ENCODE measurements at places on chromosomes 5 and 9.

DNA sequence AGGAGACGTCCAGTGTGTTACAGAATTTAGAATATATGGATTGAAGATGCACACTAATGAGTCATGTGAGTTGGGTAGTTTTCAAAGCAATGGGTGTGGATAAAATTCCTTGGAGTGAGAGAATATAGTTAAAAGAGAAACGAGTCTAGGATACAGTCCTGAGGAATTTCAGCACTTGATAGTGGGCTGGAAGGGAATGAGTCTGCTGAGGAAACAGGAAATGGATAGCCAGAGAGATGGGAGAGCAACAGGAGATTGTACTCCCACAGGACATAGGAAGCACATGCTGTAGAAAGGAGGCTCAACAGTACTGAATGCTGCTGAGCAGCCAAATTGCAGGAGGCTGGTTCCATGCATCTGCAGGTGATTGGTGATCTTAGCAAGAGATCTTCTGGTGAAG lies 68.1 kb downstream of the FBN2 start:
- DNase-seq, result no peak

- DNase-seq, result no peak
Observed at GRCh38 chr9:121662891-121663580, 11.6 kb downstream of the DAB2IP start.

- DNase-seq, result no peak
Observed at GRCh38 chr9:85594316-85594715, 147.4 kb downstream of the AGTPBP1 start.

DNA sequence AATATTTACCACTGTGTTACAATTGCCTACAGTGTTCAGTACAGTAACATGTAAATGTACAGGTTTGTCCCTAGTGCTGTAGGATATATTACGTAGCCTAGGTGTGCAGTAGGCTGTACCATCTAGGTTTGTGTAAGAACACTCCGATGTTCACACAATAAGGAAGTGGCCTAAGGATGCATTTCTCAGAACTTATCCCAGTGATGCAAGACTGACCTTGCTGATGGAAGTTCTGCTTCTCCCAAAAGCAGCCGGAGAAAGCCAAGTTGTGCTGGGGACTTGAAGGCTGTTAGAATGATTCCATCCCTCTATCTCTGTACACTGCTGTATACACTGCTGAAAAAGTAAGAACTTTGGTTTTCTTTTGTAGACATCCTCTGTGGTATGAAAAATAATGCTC lies 21.6 kb downstream of the NEUROG1 start:
- DNase-seq, result no peak

GRCh38 chr5:107361945-107362344 lies 308.8 kb downstream of the EFNA5 start:
- DNase-seq, result no peak

DNA sequence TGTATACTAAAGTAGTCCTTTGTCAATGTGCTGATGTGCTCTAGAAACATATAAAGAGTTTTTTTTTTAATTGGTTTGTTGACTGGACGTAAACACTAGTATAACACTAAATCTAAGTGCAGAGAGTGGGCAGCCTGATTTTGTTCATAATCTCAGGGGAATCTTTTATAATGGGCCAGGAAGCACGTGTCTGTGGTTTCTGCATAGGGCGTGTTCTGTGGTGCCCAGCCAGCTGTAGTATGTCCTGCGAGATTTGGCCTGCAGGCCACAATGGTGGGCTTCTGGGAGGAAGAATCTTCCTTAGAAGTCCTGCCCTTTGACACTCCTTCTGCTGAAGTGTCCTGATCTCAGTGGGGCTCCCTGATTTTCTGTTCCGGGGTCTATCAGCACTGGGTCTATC lies 49.0 kb upstream of the DHFR start:
- DNase-seq, result no peak

Measured in CMK (cell line).